Transverse colon (tissue), 4 donors: ENCODE measurements at places on chromosomes 5 and 9. TPM values are rescaled to one million over a fixed set of nuclear protein-coding genes. Genes with fewer than 3 reads are reported as not detected.

DNA sequence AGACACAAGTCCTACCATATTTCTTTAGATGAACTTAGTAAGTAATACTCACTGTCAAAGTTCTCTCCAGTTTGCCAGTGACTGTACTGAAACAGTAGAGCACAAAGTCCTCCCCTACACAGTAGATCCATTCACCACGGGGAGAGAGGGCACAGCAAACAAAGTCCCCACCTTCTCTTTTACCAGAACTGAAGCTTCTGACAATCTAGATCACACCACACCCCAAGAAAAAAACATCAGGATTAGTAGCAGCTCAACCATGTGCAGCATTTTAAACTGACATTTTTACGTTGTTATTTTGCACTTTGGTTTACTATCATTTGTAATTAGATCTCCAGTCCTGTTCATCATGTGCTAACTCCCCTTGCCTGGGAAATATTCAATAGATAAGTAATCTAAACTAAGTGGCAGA is 23.0 kb downstream of the DNAJA1 start:
- H3K27me3 ChIP-seq = no peaks in the 10 kb centered on the region
- H3K4me1 ChIP-seq = peaks cover 12% of the 10 kb centered on the region
- no peaks in the 10 kb centered on the region for H3K36me3 ChIP-seq
- no peak overlapping the region for H3K4me3 ChIP-seq
- DNase-seq = no peak

DNA sequence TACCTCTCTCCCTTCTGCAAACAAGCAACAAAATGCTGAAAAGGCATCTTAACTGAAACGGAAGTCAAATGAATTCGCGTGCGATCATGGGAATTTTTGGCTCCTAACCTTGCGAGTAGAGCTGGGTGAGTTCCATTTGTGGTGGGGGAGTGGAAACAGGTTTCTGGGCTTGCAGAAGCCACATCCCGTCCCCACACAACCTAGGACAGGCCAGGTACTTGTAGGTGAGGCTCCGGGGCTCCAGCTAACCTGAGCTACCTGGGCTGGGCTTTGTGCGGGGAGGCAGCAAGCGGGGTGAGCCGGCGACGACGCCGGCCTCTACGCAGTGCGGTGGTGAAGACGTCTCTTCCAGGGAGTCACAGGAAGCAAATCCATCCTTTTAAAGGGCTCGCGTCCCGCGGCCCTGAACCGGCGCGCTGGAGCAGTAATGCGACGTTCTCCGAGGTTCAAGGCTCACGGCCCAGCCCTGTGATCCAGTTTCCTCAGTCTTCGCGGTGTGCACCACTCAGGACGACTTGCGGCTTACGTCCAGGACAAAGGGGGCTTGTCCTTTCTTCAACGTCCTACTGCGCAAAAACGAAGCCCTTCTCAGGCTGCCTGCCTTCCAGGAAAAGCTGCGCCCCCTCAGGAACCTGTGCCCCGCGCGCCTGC is 567 bp upstream of the SPIN1 start:
- peak overlapping the region; percentile 97 for H3K27ac ChIP-seq
- no peaks in the 10 kb centered on the region for H3K36me3 ChIP-seq
- peak; percentile 72 for DNase-seq
- peaks cover 21% of the 10 kb centered on the region for H3K4me1 ChIP-seq
- H3K27me3 ChIP-seq = no peaks in the 10 kb centered on the region

GRCh38 chr9:134358662-134359319 is 32.5 kb downstream of the RXRA start:
- peaks cover 56% of the 10 kb centered on the region for H3K4me1 ChIP-seq
- no peaks in the 10 kb centered on the region for H3K36me3 ChIP-seq
- DNase-seq = no peak
- no peak overlapping the region for H3K4me3 ChIP-seq
- peak overlapping the region; percentile 48 for H3K27ac ChIP-seq

The HSPB3 gene
- 4.1 TPM for total RNA-seq

The PKN3 gene
- total RNA-seq = 8.1 TPM

The FAM221B gene
- 0.14 TPM for total RNA-seq

The IFNA2 gene
- total RNA-seq = not detected
